Stimulated activated CD8-positive, alpha-beta memory T cell treated with anti-CD3 and anti-CD28 coated beads, Interleukin-7, amount 100 ng/mL, for 4 hours (primary cell): ENCODE measurements at places on chromosomes 7 and 10.
A peak's percentile ranks its signal among the peaks of the same experiment; 100 is the strongest.

DNA sequence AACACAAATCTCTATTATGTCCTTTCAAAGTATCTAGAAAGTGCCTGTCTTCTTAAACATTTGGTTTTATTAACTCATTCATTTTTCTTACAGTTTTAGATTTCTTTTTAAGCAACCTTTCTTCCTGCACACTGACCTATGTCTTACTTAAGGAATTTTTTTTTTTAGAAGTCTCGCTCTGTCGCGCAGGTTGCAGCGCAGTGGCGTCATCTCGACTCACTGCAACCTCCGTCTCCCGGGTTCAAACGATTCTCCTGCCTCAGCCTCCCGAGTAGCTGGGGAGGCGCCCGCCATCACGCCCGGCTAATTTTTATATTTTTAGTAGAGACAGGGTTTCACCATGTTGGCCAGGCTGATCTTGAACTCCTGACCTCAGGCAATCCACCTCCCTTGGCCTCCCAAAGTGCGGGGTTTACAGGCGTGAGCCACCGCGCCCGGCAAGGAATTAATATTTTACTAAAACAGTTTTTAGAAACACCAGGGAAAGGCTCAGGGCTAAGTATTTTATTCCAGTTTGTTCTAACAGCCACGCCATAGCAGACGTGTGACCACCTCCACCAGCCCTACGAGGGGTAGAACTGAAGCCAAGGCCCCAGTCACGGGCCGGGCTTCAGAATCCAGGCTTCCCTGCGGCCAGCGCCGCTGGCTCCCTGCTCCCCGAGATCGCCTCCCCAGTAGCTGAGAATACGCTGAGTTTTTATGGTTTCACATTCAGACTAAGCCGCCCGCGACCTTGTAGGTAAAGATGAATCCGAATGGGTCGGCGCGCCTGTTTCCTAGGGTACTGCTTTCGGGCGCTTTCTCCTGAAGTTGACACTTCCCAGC is 941 bp upstream of the LUC7L2 start:
- peak; percentile 13 for DNase-seq

- DNase-seq = peak; percentile 36
These were observed 11.9 kb downstream of the FLNC start for GRCh38 chr7:128841921-128842673.

- no peak for DNase-seq
These were observed 596 bp upstream of the GDF2 start for GRCh38 chr10:47321521-47322195.

GRCh38 chr10:79094412-79095175 is 25.8 kb downstream of the ZMIZ1 start:
- no peak for DNase-seq

- DNase-seq = no peak
These were observed 754.7 kb downstream of the GRID1 start for GRCh38 chr10:85611746-85612377.

DNA sequence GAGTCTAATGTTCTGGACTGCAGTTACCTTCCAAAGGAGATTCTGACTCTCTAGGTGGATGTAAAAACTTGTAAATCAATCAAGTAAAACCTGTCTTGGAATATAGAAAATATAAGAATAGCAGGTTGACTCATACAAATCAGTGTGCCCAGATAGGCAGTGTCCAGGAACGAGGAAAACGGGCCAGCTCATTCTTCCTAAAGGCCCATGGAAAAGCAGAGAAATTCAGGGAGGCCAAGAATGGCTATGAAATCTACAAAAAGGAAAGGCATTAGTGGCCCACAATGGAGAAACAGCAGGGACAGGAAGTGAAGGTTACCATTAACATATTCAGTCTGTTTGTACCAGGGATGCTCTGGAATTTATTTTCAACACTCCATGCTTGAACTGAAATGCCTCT is 14.9 kb downstream of the GLI3 start:
- DNase-seq = no peak

DNA sequence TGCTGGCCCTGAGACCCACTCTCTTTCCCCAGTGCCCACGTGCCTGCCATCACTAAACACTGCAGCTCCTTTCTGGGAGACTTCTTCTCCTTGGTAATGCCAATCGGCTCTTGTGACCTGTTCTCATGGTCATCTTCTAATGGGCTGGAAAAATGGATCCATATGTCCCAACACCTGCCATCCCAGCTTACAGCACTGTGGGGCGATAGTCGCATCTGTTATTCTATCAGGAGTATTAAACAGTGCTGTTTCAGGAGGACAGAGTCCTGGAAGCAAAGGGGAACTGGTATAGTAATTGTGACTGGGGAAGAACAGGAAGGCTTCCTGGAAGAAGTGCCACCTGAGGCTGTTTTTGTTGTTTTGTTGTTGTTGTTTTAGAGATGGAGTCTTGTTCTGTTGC is 411.2 kb downstream of the GLRX3 start:
- DNase-seq = no peak

GRCh38 chr7:24059775-24060174 is 224.2 kb upstream of the NPY start:
- DNase-seq = no peak

DNA sequence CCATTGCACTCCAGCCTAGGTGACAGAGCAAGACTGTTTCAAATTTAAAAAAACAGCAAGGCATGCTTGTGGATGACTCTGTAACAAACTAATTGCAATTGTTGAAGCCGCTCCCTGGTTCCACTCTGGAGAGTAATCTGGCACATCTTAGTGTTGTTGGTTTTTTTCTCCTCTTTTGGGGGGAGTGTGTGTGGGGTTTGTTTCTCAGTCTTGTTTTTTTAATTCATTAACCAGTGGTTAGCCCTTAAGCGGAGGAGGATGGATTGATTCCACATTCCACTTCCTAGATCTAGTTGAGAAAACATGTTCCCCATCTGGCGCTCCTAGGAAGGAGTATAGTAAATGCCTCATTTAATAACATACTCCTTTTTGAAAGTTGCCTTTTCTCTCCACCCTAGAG is 8.6 kb upstream of the ZNF713 start:
- DNase-seq = no peak

DNA sequence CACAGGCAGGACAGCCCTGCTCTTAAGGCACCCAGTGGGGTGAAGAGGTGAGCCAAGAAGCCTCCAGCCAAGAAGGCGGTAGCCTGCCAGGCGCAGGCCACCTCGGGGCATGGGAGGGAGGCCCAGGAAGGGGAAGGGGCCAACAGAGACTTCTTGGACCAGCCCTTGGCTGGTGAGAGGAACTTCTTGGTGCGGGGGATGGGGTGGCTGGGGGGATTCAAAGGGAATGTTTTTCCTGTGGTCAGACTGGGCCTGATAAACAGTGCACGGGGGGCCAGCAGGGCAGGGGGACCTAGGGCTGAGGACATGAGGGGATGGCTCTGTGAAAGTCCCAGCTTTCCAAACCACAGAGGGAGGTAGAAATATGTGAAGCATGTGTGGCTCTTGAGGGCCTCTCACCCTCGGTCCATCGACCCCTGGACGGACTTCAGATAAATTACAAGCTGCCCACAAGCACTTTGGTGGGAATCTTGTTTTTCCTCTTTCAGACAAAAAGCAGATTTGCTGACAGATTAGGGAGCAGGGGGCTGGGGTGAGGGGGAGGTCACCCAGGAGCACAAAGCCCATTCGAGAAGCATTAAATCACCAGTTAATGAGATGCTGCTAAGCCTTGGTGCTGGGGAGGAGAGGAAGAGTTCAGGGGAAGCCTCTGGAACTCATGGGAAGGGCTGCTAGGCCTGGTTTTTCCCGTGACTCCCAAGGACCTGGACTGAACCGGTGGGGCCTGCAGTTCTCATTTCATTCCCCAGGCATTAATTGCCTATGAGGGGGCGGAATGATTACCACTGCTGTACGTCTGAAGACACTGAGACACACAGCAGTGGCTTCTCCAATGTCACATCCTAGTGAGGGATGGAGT is 11.3 kb downstream of the CRYGN start:
- no peak for DNase-seq
